ENCODE measurements at places on chromosomes 7 and 10. TPM values are rescaled to one million over a fixed set of nuclear protein-coding genes. Genes with fewer than 3 reads are reported as not detected.
A peak's percentile ranks its signal among the peaks of the same experiment; 100 is the strongest.

DNA sequence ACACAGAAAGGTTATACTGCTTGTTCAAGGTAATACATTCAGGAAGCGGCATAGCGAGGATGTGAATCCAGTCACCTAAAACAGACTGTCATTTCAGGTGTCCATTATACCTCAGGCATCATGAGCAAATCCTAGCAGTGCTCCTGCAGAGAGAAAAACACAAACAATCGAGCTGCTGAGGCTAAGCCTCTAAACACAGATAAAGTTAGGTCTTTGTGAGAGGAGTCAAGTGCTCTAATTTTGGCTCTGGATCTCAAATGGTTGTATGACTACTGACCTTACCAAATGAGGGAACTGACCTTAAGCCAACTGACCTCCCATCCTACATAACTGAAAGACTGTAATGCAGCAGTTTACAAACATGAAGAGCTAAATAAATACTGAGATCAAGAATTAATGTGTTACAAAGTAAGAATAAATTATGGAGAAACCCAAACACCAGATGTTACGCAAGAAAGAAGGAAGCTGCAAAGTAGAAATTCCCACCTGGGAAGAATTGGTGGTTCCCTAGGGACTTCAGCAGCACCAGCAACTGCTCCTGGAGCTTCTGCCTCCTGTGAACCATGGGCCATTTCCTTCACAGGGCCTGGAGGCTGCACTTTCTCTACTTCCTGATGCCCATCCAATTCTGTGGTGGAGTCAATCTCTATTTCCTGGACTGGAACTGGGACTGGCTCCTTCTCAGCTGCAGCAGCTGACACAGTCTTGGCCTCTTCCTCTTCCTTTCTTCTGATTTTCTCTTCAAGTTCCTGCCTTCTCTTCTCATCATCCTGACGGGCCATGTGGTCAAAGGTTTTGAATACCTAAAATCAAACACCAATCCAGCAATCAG is 5.8 kb downstream of the NUDCD3 start:
- H3K27ac ChIP-seq: no peak overlapping the region
- DNase-seq: no peak
- no peak overlapping the region for H3K4me3 ChIP-seq
- H3K36me3 ChIP-seq: peaks cover 10% of the 10 kb centered on the region
- H3K4me1 ChIP-seq: peaks cover 54% of the 10 kb centered on the region

GRCh38 chr10:89664203-89664602 is 19.2 kb upstream of the PANK1 start:
- H3K27me3 ChIP-seq: no peaks in the 10 kb centered on the region
- peaks cover 21% of the 10 kb centered on the region for H3K4me1 ChIP-seq
- no peaks in the 10 kb centered on the region for H3K36me3 ChIP-seq
- H3K27ac ChIP-seq: peak overlapping the region; percentile 25
- peak; percentile 51 for DNase-seq

DNA sequence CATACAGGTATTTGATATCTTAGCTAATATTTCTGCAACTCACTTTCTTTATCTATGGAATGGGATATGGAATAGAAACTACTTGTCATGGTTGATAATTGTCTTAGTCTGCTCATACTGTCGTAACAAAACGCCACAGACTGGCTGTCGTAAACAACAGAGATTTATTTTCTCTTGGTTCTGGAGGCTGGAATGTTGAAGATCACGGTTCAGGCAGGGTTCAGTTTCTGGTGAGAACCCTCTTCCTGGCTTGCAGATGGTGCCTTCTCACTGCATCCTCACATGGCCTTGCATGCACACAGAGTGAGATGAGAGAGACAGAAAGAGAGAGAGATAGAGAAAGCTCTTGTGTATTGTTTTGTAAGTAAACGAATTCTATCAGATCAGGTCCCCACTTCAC is 332.7 kb upstream of the MAGI2 start:
- no peaks in the 10 kb centered on the region for H3K27me3 ChIP-seq
- no peak for DNase-seq
- no peak overlapping the region for H3K4me3 ChIP-seq

- peaks cover 10% of the 10 kb centered on the region for H3K27me3 ChIP-seq
- peaks cover 8% of the 10 kb centered on the region for H3K4me1 ChIP-seq
- no peak for DNase-seq
- H3K36me3 ChIP-seq: no peaks in the 10 kb centered on the region
Measured at GRCh38 chr7:140604760-140605159, 35.9 kb downstream of the DENND2A start.

DNA sequence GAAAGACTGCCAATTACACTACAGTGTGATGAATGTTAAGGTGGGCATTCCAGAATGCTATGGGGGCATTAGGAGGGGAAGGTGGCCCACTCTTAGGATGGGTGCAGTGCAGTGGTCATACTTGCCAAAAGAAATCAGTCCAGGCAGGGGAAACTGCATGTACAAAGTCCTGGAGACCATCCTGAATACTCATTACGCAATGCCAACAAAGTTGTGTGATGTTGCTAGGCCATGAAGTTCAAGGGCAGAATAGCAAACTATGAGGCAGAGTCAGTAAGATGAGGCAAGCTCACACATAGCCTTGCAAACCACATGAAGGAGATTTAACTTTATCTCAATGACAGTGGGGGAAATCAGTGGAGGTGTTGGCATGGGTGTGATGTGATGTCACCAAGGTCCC is 49.8 kb upstream of the SLC35B4 start:
- no peak overlapping the region for H3K27ac ChIP-seq
- DNase-seq: no peak
- no peak overlapping the region for H3K4me3 ChIP-seq

NRP1 gene
- polyA plus RNA-seq: 10.9 TPM

- no peak for DNase-seq
- no peaks in the 10 kb centered on the region for H3K36me3 ChIP-seq
- H3K4me3 ChIP-seq: no peak overlapping the region
- H3K27ac ChIP-seq: no peak overlapping the region
- no peaks in the 10 kb centered on the region for H3K27me3 ChIP-seq
Measured at GRCh38 chr10:71658467-71658745, 61.2 kb downstream of the C10orf105 start.

SLC37A3 gene
- polyA plus RNA-seq: 8.5 TPM

PPP1R3A gene
- 1.8 TPM for polyA plus RNA-seq

EN2 gene
- polyA plus RNA-seq: 0.13 TPM

DNA sequence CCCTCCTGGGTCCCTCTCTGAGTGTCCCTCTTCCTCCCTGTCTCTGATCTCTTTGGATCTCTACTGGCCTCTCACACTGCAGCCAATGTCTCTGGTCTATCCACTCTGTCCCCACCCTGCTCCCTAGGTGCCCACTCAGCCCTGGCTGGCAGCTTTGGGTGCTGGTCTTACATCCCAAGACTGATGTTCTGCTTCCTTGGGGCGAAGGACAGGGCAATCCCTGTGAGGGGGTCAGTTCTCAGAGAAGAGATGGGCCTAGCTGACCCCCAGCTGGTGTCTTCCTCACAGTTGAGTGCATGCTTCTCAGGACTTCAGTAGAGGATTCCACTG is 51.7 kb upstream of the CAMK2B start:
- H3K4me3 ChIP-seq: no peak overlapping the region
- peaks cover 6% of the 10 kb centered on the region for H3K4me1 ChIP-seq
- no peak for DNase-seq
- H3K36me3 ChIP-seq: no peaks in the 10 kb centered on the region
- no peaks in the 10 kb centered on the region for H3K27me3 ChIP-seq

GRM3 gene
- polyA plus RNA-seq: 0.03 TPM

DNA sequence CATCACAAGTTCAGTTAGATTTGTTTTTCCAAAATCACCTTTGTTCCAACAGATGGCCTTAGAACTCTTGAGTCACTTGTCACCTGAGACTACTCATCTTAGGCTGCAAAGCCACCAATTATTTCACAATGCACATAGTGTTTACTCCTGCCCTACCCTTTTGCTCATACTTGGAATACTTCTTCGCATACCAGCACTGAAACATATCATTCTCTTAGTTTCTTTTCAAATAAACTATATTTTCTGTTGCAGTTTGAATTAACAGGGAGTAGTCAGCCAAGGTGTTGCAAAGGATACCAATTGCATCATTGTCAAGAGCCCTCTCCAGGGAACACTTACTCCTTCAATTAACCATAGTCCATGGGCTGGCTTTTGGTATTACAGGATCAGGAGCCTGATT is 71.0 kb downstream of the CASD1 start:
- H3K36me3 ChIP-seq: no peaks in the 10 kb centered on the region
- H3K4me1 ChIP-seq: peaks cover 21% of the 10 kb centered on the region
- no peak for DNase-seq
- no peaks in the 10 kb centered on the region for H3K27me3 ChIP-seq
- no peak overlapping the region for H3K27ac ChIP-seq
- no peak overlapping the region for H3K4me3 ChIP-seq

GRCh38 chr10:71633920-71634319 is 85.7 kb downstream of the C10orf105 start:
- H3K27me3 ChIP-seq: no peaks in the 10 kb centered on the region
- no peak overlapping the region for H3K4me3 ChIP-seq
- H3K36me3 ChIP-seq: no peaks in the 10 kb centered on the region
- DNase-seq: no peak
- H3K4me1 ChIP-seq: no peaks in the 10 kb centered on the region

GRCh38 chr7:134905375-134905774 is 80.9 kb upstream of the AGBL3 start:
- no peak overlapping the region for H3K27ac ChIP-seq
- no peaks in the 10 kb centered on the region for H3K4me1 ChIP-seq
- H3K4me3 ChIP-seq: no peak overlapping the region
- H3K27me3 ChIP-seq: no peaks in the 10 kb centered on the region

DNA sequence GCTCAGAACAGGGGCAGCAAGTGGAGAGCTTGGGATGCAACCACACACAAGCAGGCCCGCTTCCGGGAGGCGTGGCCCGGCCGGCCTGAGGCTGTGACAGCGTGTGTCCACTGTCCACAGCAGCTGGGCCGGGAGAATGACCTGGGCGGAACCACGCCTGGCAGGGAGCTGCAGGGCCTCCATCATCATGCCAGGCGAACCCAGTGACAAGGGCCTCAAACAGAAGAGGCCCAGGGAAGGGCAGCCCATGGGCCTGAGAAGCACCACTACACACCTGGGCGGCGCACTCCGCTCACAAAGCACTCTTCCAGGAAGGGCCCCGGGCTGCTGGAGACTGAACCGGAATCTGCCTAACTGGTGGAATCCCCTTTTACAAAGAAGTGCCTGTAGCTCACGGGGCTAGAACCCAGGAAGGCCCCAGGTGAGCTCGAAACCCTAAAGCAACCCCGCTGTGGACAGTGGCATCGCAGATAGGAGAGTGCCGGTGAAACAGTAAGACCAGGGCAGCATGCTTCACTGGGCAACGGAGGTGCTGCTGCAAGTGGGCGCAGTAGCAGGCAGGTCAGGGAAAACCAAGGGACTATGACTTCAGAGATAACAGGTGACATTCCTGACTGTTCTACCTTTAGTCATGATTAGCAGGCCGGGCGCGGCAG is 66.0 kb downstream of the MAD1L1 start:
- no peaks in the 10 kb centered on the region for H3K36me3 ChIP-seq
- peaks cover 7% of the 10 kb centered on the region for H3K4me1 ChIP-seq
- peak; percentile 73 for DNase-seq
- H3K27ac ChIP-seq: no peak overlapping the region
- no peak overlapping the region for H3K4me3 ChIP-seq

DNA sequence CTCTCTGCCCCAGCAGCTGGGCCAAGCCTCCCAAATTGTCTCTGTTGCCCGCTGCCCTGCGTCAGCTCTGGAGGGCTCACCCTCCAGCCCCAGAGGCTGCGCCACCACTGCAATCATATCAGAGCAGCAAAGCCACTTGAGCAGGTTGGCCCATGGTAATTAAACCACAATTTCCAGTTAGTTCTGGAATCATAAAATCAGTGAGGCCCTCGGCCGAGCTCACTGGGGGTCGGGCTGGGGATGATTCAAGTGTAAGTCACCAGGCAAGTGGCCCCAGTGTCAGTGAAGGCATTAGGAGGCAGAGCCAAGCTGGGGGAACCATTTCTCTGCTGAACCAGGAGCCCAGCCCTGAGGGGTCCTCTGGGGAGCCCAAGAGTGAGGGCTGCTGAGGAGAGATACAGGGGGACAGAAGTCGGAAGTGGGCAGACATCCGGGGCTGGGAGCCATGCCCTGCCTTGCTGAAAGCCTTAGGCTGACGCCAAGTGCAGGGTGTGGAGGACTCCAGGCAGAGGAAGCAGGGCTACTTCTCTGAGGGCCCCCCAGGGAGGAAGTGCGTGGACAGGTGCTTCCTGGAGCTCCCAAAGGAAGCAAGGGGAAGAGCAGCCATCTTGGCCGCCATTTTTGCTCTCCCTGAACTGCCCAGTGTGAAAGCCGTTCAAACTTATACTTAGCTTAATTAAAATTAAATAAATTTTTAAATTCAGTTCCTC is 29.5 kb upstream of the SLC29A3 start:
- H3K27ac ChIP-seq: no peak overlapping the region
- H3K27me3 ChIP-seq: peaks cover 4% of the 10 kb centered on the region
- no peaks in the 10 kb centered on the region for H3K4me1 ChIP-seq
- no peaks in the 10 kb centered on the region for H3K36me3 ChIP-seq
- no peak for DNase-seq

GRCh38 chr10:90866050-90866598 is 5.7 kb upstream of the RPP30 start:
- no peak overlapping the region for H3K4me3 ChIP-seq
- DNase-seq: no peak
- no peak overlapping the region for H3K27ac ChIP-seq
- no peaks in the 10 kb centered on the region for H3K36me3 ChIP-seq
- H3K4me1 ChIP-seq: no peaks in the 10 kb centered on the region

DNA sequence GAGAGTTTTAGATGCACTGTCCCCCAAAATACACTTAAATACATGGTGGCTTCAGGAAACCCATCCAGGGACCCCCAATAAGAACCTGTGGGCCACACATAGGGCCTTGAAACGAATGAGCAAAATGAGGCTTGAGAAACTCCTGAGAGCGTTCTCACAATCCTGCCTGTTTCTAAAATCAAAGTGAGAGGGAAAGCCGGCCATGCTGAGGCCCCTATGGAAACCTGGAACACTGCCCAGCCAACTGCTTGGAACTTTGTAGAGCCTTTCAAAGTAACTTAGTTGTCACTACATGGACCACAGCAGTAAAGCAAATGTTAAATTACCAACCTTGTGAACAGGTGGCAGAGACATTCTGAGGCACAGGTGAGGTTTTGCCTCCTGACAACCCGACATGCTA is 13.4 kb downstream of the SGMS1 start:
- peaks cover 67% of the 10 kb centered on the region for H3K4me1 ChIP-seq
- DNase-seq: no peak
- H3K4me3 ChIP-seq: no peak overlapping the region
- no peak overlapping the region for H3K27ac ChIP-seq

GATA3 gene
- polyA plus RNA-seq: 0.74 TPM

GRCh38 chr7:19377611-19378344 is 232.6 kb upstream of the FERD3L start:
- no peak overlapping the region for H3K27ac ChIP-seq
- no peak for DNase-seq
- H3K27me3 ChIP-seq: no peaks in the 10 kb centered on the region
- H3K36me3 ChIP-seq: no peaks in the 10 kb centered on the region
